ENCODE measurements at places on chromosomes 11 and 22. TPM values are rescaled to one million over a fixed set of nuclear protein-coding genes. Genes with fewer than 3 reads are reported as not detected.

SYT12 gene
- total RNA-seq: 5.1 TPM

DNA sequence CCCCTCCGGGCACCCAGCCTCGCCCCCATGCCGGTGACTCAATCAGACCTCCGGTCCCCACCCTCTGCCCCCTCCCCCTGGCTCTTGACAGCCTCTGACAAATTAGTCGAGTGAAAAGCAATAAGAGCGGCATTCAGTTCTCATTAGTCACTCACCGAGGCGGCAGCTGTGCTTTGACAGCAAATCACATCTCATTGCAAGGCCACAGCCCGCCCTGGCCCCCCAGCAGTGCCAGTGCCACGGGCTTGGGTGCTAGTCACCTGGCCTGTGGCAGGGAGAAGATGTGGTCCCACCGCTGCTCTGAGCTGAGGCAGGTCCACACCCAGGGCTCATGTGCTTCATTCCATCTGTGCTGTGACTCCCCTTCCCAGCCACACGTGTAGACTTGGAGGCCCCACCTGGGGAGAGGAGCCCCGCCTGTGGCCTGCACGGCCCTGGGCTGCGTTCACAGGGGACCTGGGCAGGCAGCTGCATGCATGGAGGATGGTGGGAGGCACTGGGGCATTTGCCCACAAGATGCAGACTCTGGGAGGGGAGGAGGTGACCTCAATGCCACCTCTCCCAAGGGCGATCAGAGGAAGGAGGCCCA lies 7.4 kb upstream of the TH start:
- H3K27ac ChIP-seq: peak overlapping the region; percentile 91
- peaks cover 68% of the 10 kb centered on the region for H3K4me1 ChIP-seq
- H3K27me3 ChIP-seq: no peaks in the 10 kb centered on the region
- H3K36me3 ChIP-seq: no peaks in the 10 kb centered on the region

CLDN5 gene
- not detected for total RNA-seq

HEPN1 gene
- not detected for total RNA-seq

DNA sequence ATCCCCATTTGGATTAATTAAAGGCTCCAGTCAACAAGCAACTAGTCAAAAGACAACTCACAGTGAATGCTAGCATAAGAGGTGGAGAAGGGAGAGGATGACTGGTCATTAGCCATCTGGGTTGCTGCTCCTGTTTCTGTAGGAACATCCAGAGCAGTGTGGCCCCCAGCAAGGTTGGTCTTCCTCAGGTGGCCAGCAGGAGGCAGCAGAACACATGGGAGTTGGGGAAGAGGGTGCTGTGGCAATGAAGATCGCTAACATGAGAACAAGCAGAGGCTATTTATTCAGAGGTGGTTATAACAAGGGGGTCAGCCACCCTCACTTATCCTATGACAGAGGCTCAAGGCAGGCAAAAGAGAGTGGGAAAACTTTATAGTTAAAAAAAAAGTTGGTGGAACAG lies 21.3 kb downstream of the IZUMO1R start:
- no peak overlapping the region for H3K4me3 ChIP-seq
- peak; percentile 75 for DNase-seq
- H3K27me3 ChIP-seq: no peaks in the 10 kb centered on the region
- no peaks in the 10 kb centered on the region for H3K36me3 ChIP-seq
- peaks cover 3% of the 10 kb centered on the region for H3K4me1 ChIP-seq
